ENCODE measurements at places on chromosomes 3 and 15.
A peak's percentile ranks its signal among the peaks of the same experiment; 100 is the strongest.

GRCh38 chr15:63274427-63274826 is 3.0 kb upstream of the APH1B start:
- no peak for DNase-seq

- DNase-seq, result no peak
These were observed 161.2 kb upstream of the KCNH8 start for GRCh38 chr3:18987070-18987469.

GRCh38 chr15:35827141-35827540 is 281.2 kb upstream of the DPH6 start:
- no peak for DNase-seq

DNA sequence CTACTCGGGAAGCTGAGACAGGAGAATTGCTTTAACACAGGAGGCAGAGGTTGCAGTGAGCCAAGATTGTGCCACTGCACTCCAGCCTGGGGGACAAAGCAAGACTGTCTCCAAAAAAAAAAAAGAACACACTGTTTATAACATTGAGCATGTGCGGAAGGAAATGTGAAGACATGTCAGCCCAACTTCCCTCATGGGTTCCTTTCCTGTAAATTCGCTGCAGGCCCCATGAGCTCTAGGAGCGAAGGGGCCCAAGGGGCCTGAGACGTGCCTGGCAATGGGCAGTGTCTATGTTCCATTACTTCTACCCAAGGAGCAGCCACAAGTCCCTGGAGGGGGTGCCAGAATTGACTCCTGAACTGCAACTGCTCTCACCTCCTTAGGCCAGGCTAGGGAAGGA is 3.2 kb downstream of the PFKFB4 start:
- no peak for DNase-seq

DNA sequence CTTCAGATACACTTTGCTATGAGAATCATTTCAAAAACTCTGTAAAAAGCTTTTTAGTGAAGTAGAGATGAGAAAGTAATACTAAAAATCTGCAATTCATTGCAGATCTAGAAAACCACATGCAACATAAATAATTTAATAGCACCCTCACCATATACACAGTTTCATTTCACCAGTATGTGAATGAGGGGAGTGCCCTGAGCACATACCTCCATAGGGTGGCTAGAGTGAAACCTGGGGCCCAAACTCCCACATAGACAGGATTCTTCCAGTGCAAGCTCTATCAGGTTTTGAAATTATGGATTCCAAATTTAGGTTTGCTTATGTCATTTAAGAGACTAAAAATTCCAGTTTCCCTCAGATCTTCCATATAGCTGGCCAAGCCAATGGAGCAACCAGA is 973.4 kb upstream of the CFAP20DC start:
- DNase-seq, result no peak

DNA sequence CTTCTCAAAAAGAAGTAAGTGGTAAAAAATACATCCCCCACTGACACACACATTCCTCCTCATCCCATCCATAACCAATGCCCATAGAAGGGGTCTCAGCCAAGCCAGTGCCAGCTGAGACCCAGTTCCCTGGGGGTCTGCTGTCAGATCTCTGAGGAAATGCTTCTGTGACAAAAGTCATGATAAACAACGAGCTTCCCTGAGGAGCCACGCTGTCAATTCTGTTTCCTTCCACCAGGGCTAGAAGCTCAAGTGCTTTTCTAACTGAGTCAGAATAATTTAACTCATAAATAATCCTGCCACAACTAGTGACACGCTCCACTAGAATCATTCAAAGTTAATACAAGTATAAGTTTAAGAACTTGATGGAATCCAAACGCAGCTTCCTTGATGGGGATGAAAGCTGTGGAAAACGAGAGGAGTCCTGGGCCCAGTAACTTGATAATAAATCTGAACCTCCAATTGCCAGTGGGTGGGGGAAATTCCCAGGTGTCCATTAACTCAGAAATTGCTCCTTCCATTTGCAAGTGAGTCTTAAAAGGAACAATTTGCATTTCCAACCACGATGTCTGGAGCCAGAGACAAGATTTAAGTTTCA is 348.7 kb upstream of the LMCD1 start:
- no peak for DNase-seq

GRCh38 chr3:39524107-39524506 is 56.6 kb downstream of the MOBP start:
- DNase-seq, result no peak

DNA sequence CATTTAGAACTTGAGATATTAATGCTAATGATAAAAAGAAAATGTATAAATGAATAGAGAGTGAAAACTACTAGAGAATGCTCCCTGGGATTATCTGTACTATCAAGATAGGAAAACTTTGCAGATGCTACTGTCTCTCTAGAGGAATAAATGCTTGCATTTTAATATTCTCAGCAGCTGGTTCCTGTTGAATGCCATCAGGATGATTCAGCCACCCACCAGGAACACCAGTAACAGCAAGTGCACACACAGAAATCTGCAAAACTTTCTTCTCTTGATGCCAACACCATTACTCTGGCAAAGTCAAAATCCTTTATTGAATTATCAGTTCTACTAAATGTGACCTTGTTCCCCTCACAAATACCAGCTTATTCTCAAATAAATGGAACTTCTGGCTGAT is 148.4 kb downstream of the TIGIT start:
- DNase-seq, result peak; percentile 15

GRCh38 chr15:85692873-85693272 is 101.9 kb downstream of the KLHL25 start:
- no peak for DNase-seq

DNA sequence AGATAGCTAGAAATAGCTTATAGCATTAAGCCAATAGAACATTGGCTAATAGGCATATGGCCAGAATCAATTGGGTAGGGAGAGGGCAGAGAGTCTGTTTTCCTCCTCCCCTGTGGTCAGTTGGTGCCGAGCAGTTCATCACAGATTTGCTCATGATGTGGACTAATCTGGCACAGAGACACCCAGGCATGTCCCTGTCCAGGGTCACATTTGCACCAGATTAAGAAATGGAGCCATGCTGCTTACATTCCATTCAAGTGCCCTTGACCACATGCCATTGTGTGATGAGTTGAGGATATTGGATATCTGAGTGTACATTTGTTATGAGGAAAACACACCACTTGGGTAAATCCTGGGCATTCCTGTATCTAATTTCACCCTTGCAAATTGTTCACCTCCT is 53.4 kb downstream of the USP13 start:
- DNase-seq, result no peak

DNA sequence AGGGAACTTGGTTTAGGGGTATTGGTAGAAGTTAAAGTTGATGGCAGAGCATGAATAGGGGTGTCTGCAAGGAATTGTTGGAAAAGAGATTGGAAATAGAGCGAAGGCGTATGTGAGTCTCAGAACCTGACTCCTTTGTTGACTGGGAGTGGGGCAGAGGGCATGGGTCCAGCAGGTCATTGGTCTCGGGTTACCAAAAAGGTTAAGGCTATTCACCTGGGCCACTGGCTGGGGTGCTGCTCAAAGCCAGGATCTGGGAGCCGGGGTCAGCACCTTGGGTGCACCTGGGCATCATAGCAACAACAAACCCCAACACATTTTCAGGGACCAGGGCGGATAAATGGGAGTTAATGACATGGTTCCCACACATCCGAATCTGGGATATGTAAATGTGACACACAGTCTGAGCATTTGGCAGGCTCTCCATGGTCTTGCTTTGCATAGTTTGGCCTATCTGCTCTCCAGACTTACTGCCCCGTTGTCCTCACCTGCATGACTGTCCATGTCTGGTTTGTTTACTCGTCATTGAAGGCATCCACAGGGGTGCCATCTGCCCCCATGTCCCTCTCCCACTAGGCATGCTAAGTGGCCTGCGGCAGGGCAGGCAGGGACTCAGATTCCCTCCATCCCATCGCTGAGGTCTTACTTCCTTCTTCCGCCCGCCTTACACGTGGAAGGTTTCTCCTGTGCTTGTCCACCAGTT is 10.1 kb downstream of the KLF13 start:
- no peak for DNase-seq

- peak; percentile 17 for DNase-seq
These were observed 420.7 kb downstream of the ZNF385D start for GRCh38 chr3:21330293-21330692.

- no peak for DNase-seq
These were observed 44.9 kb downstream of the KLF15 start for GRCh38 chr3:126312341-126312740.

DNA sequence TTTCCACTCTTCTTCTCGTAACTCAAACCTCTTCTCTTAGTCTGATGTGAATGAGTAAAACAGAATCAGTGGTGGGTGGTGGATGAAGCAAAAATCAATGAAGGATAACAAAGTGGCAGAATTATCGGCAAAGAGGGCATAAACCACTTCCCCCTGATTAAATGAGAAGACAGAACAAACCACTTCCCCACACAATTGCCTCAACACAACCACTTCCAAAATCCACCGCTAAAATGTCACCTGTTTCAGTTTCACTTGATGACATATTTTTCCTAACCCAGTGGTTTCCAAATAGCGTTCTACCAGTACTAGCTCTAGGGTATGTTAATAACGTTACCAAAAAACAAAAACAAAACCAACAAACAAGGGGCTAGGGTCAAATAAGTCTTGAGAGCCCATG is 478.7 kb upstream of the WNT5A start:
- no peak for DNase-seq

DNA sequence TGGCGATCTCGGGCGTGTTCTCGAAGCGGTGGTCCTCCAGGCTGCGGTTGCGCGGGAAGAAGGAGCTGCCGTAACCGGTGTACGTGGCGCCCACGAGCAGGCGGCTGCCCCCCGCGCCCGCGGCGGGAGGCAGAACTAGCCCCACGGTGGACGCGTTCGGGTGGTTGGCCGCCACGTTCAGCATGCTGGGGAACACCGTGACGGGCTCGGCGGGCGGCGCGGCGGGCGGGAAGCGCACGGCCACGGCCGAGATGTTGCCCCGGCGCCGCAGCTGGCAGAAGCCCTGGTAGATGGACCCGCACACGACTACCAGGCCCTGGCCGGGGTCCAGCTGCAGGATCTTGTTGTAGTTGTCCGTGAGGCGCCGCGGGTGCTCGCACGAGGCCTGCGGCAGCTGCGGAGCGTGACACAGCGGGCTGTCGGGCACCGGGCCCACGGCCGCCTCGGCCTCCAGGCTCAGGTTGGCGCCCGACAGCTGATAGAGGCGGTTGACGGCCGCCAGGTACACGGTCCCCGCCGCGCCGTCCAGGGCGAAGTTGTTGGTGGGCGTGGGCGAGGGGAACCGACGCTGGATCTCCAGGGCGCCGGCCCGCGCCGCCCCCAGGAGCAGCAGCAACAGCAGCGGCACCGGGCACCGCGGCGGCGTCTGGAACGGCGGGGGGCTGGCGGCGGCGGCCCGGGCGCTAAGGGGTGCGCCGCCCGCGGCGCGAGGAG is 397 bp downstream of the PLXND1 start:
- DNase-seq, result peak; percentile 9

All from PC-3 (cell line).